ENCODE measurements at places on chromosomes 1 and 21. TPM values are rescaled to one million over a fixed set of nuclear protein-coding genes. Genes with fewer than 3 reads are reported as not detected.

Gene CHAF1B
- 28.9 TPM for total RNA-seq

Gene TINAGL1
- total RNA-seq: not detected

Gene KCNJ6
- total RNA-seq: not detected

Gene IGSF9
- total RNA-seq: not detected

Gene CFHR5
- total RNA-seq: not detected

- no peak for DNase-seq
These were observed 150.8 kb downstream of the CDC42BPA start for GRCh38 chr1:227167276-227168101.

GRCh38 chr1:64891448-64891825, 74.9 kb downstream of the JAK1 start:
- no peak for DNase-seq
